ENCODE measurements at places on chromosomes 2 and 18.
A peak's percentile ranks its signal among the peaks of the same experiment; 100 is the strongest.

GRCh38 chr2:235382179-235382578, 111.7 kb upstream of the AGAP1 start:
- DNase-seq, result no peak

GRCh38 chr2:33115196-33115595, 168.4 kb downstream of the LTBP1 start:
- no peak for DNase-seq

DNA sequence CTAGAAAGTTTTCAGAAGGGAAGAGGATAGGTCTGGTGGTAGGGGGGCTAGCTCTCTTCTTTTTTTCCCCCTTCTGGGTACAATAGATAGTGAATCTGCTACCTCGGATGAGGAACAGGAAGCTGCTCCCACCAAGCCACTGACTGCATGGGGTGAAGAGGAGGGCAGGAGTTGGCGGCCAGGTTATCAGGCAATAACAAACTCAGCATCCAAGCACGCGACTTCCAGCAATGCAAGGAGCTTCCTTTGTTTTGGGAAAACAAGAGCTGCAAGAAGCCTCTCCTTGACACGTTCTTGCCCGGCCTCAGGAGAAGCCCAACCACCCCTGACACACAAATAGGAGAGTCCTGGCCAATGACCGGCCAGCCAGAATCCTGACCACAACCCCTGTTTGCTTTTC, 32.2 kb downstream of the NHEJ1 start:
- no peak for DNase-seq

- no peak for DNase-seq
These were observed 46.0 kb downstream of the LAMA1 start for GRCh38 chr18:7071600-7071999.

DNA sequence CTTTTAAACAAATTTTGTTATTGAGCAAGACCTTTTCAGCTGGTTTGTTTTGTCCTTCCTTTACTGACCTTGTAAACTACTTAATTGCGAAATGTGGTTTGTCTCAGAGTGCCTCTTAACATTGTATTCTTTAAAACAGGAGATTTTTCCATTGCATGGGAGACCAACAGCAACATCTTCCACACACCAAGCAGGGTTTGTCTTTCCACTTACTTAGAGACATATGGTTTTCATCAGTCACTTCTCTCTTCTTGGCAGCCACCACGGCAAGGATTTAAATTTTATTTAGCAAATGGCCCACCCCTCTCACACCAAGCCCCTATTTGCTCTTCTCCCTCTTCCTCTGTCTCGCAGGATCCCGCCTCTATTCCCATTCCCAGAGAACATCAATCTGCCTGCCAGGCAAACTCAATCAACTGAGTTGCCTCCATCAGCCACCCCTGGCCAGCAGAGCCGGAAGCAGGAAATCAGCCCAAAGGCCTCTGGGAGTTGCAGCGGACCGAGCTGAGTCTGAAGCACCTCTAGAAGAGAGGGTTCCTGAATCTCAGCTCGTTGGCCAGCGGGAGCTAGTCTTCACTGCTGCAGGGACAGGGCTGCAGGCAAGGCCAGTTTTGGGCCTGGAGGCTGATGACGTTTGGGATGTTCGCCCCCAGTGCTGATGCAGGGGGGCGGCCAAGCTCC, 11.3 kb upstream of the CIB4 start:
- DNase-seq, result no peak

GRCh38 chr18:75409806-75410205, 17.7 kb downstream of the SMIM21 start:
- no peak for DNase-seq

GRCh38 chr2:28906376-28906775, 11.9 kb downstream of the WDR43 start:
- no peak for DNase-seq

DNA sequence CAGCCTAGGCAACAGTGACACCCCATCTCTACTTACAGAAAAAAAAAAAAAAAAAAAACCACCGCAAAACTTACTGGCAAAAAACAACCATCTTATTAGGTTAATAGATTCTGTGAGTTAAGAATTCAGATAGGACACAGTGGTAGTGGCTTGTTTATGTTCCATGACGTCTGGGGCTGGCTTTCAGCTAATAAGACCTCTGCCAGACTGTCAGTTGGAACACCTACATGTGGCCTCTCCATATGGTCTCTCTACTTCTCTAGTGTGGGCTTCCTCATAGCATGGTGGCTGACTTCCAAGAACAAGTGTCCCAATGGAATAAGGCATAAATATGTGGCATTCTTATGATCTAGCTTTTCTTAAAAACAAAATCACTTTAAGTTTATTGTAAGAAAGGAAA, 94.0 kb upstream of the OTX1 start:
- DNase-seq, result no peak

DNA sequence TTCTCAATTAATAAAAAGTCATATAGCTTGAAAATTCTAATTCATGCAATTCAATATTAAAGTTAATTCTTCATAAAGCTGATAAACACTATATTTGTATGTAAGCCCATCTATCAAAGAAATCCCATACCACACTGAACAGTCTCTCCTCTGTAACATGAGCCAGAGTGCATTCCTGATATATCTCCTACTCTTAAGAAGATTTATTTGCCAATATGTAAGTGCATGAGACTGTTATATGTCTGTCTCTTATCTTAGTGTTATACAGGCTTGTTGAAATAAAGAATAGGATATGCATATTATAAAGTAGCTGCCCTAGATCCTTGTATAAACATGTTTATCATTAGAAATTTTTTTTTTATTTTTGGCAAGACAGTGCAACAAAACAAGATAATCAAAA, 40.4 kb upstream of the TTC32 start:
- no peak for DNase-seq

- DNase-seq, result peak; percentile 14
These were observed 678 bp downstream of the PIAS2 start for GRCh38 chr18:46916551-46917107.

GRCh38 chr2:46351098-46351749, 54.0 kb downstream of the EPAS1 start:
- no peak for DNase-seq

DNA sequence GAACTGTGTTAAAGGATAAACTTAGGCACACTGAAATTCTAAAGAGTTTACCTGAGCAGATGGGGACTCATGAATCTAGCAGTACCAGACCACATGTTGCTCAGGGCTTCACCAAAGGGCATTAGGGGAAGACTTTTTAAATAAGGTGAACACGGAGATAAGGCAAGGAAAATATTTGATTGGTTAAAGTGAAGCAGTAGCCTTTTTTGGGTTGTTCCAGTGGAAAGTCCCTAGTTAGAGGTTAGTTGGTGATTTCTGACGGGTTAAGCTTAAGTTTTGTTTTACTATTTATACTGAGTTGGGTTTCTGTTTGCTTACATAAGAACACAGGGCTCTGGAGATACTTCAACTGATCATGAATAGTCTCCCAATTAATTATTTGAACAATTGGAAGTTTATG, 722.5 kb downstream of the SOCS6 start:
- no peak for DNase-seq

- DNase-seq, result no peak
These were observed 624.3 kb upstream of the FANCL start for GRCh38 chr2:58865436-58865835.

- DNase-seq, result no peak
These were observed 622.3 kb downstream of the ADCYAP1 start for GRCh38 chr18:1526991-1527390.

- DNase-seq, result no peak
These were observed 6.4 kb upstream of the IL1RL1 start for GRCh38 chr2:102304711-102305611.

DNA sequence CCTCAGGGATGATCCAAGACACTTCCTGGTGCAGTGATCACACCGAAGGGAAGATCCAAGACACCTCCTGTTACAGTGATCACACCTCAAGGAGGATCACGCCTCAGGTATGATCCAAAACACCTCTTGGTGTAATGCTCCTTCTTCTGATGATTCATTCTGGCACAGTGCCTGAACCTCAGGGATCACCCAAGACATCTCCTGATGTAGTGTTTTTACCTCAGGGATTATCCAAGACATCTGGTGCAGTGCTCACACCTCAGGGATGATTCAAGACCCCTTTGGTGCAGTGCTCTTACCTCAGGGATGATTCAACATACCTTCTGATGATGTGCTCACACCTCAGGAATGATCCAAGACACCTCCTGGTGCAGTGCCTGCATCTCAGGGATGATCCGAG, 124.4 kb downstream of the ASB1 start:
- no peak for DNase-seq

DNA sequence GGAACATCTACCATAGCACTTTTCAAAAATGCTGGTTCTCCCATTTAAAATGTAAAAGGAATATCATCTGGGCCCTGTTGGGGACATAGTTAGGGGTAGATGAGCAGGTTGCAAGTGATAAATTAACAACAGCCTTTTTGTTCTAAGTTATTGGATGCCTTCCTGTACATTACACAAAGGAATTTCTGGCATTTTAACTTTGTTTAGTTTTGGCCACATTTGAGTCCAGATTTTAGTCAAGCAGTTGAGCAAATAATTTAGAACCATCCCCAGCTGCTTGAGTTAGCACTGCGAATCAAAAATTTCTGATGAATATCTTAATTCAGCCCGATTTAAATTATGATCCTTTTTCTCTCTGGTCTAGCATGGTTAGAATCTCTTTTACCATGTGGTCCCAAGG, 124.4 kb downstream of the TTC27 start:
- DNase-seq, result no peak

DNA sequence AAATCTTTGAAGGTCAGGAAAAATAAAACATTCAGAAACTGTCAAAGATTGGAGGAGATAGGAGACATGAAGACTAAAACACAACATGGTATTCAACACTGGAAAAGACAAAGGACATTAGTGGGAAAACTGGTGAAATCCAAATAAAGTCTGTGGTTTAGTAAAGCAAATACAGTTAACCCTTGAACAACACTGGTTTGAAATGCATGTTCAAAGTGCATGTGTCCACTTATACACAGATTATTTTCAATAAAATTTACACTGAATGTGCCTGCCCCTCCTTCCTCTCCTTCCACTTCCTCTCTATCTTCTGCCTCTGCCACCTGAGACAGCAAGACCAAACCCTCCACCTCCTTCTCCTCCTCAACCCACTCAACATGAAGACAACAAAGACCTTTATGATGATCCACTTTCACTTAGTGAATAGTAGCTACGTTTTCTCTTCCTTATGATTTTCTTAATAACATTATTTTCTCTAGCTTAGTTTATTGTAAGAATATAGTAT, 14.5 kb downstream of the OLA1 start:
- DNase-seq, result no peak

DNA sequence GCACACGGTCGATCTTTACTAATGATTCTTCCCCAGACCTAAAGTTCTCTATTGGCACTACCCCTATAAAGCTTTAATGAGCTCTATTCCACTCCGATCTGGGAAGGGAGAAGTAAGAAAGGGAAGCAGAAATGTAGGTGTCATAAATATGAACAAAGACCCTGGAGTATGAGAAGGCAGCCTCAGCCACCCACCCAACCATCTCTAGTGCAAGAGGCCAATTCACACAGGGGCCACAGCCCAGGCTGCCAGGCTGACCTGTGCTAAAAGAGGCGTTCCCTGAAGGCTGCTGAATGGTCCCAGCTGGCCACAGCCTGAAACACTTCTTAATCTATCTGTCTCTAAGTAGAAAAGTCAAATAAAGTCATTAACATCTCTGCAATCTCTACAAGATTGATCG, 60.1 kb upstream of the ACTR3 start:
- DNase-seq, result no peak

- DNase-seq, result no peak
These were observed 94.9 kb downstream of the FHOD3 start for GRCh38 chr18:36392164-36392978.

DNA sequence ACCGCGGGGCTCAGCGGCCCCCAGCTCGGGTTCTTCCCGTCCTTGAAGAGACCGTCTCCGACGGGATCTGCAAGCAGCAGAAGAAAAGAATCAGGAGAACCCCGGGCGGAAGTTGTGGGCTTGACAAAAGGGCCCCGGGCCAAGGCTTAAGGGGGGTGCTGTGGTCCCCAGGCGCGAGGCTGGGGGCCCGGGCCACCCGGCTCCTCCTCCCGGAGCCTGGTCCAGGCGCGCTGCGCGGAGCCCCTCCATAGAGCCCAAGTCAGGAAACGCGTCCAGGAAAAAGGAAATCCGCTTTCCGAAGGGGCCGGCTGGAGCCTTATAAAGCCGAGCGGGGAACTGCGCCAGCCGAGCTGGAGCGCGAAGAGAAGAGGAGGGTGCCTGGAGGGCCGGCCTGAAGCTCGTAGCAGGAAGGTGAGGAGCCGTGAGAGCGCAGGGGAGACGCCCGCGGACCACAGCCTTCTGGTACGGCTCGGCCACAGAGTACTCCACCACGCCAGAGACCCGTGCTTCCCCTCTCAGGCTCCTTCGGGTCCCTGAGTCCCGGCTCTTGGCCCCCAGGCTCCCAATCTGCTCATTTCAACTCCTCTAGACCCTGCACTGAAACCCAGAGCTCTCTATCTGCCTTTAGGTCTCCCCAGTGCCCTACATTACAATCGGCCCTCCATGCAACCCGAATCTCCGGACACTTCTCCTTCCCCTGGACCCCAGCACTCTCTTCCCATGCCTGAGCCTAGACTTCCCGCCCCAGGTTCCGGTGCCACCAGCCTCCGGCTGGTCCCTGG, 554 bp downstream of the FEV start:
- DNase-seq, result no peak

- no peak for DNase-seq
These were observed 2033.7 kb upstream of the CELF4 start for GRCh38 chr18:39599251-39599650.

DNA sequence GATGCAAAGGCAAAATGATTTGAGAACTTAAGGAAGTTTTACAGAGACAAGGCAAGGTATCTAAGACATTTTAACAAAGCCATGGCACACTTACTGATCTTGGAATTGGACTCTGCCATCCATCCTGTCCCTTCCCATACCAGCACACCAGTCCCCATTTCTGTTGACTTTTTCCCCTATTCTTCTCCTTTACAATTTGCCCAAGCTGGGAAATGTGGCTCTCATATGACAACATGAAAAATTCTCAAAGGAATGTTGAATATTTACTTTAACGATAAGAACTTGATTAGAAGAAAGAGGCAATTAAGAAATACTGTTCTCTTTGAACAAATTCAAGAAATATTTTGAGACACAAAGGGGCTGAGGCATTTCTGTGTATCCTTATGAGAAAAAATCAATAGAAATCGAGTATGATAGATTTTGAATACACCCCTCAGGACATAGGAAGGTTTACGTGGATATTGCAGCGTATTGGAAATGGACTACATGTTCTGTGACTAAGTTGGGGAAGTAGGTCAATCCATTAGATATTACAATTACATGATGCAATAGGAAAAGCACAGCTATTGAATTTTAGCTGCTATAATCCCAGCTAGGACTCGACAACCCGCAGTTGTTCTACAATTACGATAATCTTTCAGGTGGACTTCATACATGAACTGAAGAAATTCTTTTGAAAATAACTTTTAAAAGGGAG, 201.6 kb downstream of the TRIB2 start:
- no peak for DNase-seq

DNA sequence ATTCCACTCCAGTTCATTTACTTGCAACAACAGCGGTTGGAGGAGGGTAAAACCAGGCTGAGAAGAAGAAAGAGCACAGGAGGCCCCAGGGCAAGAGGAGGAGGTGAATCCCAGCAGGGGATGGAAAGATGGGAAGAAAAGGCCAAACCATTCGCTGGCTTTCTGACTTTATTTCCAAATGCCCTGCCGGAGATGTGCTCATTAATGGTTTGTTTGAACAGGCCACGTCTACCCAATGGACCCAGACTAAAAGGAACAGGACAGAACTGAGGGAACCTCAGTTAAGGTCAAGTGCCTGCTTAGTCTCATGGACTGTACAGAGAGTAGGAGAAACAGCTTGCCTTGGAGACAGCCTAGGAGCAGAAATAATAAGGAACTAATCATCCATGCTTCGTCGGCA, 121.6 kb upstream of the NDUFV2 start:
- DNase-seq, result no peak

GRCh38 chr2:134567666-134568065, 151.1 kb downstream of the TMEM163 start:
- DNase-seq, result no peak

All from activated CD4-positive, alpha-beta T cell treated with anti-CD3 and anti-CD28 coated beads for 1 hour (primary cell).